Right hindlimb (tissue), 1 donor: ENCODE measurements at places on chromosomes 3 and 15.

DNA sequence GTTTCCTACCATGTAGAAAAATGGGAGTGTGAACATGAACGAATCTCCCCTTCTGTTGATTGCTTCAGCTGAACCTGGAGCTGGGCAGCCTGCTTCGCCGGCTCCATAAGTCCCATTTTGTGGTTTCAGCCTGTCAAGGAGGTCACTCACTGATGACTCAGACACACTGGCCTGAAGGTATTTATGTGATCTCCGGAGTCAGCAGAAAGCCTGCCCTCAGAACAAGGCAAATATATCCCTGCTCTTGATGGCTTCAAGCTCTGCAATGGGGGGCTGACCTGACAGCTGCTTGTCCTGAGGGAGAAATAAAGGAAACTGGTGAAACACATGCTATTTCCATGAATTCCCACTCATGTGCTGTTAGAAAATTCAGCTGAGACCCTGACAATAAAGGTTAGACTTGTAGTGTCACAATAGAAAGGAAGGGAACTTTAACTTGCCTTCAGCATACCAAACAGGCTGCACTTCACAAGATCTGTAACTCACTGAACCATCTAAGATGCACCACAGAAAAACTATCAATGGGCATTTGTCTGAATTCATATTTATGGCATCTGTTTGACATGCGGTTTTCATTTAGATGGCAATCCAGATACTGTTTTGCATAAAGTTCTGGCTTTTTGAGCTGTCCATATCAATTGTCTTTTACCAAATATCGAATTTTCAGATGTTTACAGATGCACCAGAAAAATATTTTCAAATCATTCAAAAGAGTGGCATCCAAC is 282.0 kb upstream of the VEPH1 start:
- DNase-seq: peak; percentile 30

DNA sequence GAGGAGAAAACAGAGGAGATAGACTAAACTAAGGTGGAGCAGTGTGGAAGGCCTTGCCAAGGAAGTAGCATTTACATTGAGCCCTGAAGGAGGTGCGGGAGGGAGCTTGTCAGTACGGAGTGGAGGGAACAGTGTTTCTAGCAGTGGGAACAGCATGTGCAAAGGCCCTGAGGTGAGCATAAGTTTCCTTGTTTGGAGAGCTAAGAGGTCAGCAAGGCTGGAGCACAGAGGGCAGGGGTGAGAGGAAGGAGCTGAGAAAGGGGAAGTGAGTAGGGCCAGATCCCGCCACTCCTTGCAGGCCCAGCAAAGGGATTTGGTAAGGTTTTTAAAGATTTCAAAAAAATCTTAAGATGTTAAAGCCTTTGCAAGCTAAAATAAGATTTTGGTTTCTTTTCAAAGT is 70.1 kb downstream of the HMCES start:
- no peak for DNase-seq

GRCh38 chr3:112778353-112778948 is 68.2 kb downstream of the CD200R1L start:
- no peak for DNase-seq

- DNase-seq: no peak
These were observed 175.4 kb upstream of the TP63 start for GRCh38 chr3:189455641-189456417.

GRCh38 chr3:74897006-74897405 is 282.5 kb upstream of the CNTN3 start:
- DNase-seq: no peak

- no peak for DNase-seq
These were observed 28.7 kb downstream of the ULK4 start for GRCh38 chr3:41933154-41933676.

DNA sequence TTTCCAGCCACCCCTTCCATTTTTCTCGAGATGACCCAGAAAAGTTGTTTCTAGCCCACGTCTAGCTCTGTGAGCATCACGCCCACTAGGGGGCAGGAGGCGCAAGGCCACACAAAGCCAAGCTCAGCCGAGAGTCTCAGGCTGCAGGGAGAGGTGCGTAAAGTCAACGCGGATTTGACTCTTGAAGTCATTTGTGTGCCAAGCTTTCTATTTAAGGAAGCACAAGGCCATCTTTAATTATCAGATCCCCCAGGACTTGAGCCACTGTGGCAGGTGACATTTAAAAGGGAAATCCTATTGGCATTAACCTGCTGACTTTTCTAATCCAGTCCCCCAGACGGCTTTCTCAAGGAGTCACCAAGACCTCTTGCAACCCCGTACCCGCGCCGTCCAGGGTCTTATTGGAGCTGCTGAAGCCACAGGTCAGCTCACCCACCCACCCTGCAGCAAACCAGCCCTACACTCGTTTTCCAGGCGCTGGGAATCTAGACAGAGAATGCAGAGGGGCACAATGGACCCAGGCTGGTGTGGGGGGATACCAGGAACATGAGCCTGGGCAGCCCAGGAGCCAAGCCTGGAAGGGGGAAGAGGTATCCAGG is 62.1 kb downstream of the CAPN7 start:
- DNase-seq: peak; percentile 89

DNA sequence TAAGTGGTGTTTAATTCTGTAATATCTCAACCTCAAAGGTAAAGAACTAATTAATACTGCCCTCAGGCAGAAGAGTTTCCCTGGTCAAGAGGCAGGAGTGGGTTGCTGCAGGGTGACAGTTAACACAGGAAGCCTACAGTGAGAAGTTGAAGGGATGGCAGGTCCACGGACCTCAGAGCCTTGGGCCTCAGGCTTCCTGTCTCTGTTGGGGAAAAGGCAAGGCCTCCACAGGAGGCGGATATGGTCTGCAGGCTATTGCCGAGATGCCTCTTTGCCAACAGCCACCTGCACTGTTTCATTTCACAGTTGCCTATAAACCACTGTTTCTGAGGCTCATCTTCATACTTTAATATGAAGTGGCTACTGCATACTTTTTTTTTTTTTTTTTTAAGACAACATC is 33.3 kb upstream of the RPN1 start:
- no peak for DNase-seq

DNA sequence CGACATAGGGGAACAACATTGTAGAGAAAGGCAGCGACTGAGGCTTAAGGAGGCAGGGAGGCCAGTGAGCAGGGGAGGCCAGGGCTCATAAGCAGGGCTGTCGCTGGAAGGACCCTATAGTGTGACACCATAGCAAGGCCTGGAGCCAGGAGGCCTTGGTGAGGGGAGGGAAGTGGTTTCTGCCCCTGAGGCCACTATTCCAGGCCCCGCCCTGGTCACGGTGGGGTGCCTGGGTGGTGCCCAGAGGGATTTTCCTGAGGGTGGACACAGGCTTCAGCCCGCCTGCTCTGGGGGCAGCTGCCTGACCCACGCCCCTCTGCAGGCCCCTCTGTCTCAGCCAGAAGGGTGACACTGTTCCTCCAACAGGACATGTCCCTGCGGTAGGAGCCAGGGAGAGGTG is 147.8 kb upstream of the IQSEC1 start:
- DNase-seq: no peak

GRCh38 chr3:108300103-108300849 is 3.9 kb downstream of the HHLA2 start:
- no peak for DNase-seq

- no peak for DNase-seq
These were observed 8.9 kb downstream of the TAGLN3 start for GRCh38 chr3:112007633-112008032.

- DNase-seq: no peak
These were observed 67.6 kb downstream of the TP63 start for GRCh38 chr3:189698811-189699210.

DNA sequence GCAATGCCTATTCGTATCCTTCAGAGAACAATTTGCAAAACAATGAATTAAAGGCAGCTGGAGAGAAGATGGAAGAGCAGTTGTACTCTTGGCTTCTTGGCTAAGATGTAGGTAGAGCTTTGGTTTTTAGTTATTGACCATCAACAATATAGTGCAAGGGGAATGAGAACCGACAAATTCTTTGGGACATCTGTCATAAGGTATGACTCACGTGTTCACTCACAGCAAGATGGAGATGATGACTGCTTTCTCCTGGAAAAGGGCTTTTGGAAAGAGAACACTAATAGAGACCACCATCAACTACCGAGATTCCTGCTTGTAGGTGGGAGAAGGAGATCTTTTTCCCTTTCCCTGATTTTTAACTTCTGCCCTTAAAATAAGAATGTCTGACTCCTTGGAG is 234.9 kb downstream of the NTRK3 start:
- no peak for DNase-seq

DNA sequence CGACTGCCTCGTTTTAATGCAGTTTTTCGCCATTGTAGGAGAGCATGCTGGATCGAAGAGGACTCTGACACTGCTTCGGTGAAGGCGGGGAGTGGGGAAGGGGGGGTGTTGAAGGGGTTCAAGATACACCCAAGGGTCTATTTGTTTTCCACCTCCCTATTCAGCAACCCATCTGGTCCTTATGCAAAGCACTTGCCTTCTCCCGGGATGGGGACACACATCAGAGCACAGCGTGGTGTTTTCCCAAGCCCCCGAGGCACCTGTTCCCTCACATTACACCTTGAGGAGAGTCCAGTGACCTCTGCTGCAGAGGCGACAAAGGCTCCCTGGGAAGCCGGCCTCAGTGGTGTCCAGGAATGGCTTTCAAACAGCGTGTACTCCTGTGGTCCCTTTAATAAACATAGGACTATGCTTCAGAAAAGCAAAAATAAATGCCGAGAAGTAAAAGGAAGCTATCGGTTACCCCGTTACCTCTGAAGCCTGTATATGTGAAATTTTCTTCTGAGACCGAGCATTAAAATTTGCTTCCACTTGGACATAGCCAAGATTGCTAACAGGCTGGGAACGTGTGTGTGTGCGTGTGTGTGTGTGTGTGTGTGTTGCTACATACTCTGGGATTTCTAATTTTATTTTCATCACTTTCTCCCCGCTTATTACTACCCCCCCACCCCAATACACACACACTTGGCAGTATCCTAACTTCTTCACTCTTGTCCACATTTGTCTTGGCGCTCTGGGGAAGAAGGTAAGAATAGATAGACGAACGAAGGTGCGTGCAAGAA is 53.2 kb downstream of the CCDC54 start:
- no peak for DNase-seq

- no peak for DNase-seq
These were observed 8.1 kb upstream of the CMSS1 start for GRCh38 chr3:99809565-99809964.

- peak; percentile 50 for DNase-seq
These were observed 3.7 kb upstream of the TF start for GRCh38 chr3:133742351-133743091.

DNA sequence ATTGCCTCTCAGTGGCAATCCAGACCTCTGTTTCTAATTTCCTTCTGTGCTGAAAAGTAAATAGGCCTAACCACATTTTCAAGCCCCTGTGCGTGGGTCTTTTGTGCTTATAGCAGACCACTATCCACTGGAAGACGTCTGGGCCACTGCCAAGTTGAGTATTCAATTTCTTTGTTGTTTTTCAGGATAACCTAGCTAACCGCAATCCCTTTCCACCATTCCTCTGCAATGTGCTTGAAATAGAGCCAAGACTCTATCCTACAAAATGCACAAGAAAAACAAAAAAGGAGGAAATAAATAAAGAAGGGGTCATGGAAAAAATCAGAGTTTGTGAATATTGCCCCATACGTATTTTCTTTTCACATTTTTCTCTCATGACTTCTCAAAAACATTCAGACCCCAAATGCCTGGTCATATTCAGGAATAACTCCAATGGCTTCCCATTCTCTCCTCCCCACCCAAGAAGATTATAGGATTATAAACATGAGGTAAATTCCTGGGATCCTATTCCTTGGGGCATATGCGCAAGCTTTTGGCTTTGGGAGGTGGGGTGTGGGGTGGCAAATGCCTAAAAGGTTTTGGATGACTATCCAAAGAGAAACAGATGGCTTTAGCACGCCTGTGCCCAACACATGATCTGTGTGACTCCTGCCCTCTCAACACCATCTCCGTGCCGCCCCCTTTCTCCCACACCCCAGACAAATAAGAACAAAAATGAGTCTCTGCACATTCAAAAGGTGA is 217.9 kb upstream of the THBS1 start:
- DNase-seq: peak; percentile 48

DNA sequence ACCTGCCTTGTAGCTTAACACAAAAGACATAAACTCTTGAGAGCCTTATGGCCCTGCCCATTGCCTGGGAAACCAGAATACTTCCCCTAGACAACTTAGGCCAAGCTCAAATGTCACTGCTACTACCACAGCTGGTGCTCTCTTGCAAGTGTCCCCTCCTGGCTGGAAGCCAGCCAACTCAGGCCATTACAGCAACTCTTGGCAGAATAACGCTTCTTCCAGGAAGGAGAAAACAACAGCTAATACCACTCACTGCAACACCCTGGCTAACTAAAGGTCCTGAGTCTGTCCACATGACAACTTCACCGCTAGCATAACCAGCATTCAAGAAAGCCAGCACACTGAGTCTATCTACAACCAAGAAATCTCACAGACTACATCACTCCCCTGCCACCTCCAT is 5.1 kb upstream of the B4GALT4 start:
- no peak for DNase-seq

DNA sequence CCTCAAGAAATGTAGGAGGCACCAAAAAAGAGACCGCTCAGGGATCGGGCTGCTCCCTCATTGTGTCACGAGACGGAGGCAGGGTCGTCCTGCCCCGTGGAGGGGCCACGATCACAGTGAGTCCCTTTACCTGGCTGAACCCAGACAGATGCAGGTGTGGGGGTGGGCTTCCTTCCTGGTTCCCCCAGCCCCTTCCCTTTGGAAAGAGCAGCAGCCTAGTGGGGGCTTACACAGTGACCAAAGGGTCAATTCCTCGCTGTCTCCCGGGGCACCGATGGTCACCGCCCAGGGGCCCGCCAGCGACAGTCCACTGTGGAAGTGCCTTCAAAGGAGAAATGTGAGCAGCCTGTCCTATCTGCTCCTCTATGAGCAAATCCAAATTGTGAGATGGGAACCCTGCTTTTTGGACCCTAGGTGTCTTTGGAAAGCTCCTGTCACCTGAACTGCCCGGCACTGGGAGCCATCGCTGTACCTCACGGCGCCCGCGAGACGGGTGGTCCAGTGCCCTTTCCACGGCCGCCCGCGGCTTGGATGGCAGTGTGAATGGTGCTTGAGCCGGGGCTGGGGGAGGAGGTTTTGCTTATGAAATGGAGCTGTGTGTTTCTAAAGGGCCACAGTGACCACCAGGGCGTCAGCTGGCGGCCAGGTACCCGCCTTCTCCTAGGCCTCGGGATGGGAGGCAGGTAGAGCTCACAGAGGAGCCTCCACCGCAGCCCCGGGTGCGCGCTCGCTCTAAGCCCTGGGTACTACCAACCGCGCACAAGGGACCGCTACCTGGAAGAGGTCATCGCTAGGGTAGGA is 155.7 kb downstream of the KLF13 start:
- DNase-seq: no peak

DNA sequence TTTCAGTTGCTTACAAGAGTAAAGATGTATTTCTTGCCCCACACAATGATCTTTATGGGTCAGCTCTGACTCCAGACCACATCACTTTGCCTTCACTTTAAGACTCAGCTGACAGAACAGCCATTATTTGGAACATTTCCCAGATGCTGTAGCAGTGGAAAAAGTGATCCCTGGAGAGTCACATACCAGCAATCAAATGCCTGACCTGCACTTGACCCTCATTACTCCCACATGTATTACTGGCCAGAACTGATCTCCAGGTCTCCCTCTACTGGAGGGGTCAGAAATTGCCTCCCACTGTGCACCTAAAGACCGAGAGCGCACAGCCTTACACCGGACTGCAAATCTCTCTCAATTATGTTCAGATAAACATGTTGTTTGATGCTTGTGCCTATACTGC is 88.6 kb upstream of the ZNF385D start:
- peak; percentile 38 for DNase-seq
